ENCODE measurements at places on chromosomes 12 and 14. TPM values are rescaled to one million over a fixed set of nuclear protein-coding genes. Genes with fewer than 3 reads are reported as not detected.

GRCh38 chr14:54356172-54356571, 40.6 kb upstream of the CDKN3 start:
- H3K4me3 ChIP-seq: no peak overlapping the region
- H3K27me3 ChIP-seq: no peaks in the 10 kb centered on the region
- no peaks in the 10 kb centered on the region for H3K36me3 ChIP-seq

PPP1R3E gene
- 17.3 TPM for total RNA-seq

GRCh38 chr12:119868992-119869391, 8.1 kb downstream of the CIT start:
- H3K27me3 ChIP-seq: no peaks in the 10 kb centered on the region
- no peaks in the 10 kb centered on the region for H3K36me3 ChIP-seq
- DNase-seq: no peak
- no peak overlapping the region for H3K27ac ChIP-seq
- no peak overlapping the region for H3K4me3 ChIP-seq
- H3K4me1 ChIP-seq: no peaks in the 10 kb centered on the region

- no peak overlapping the region for H3K4me3 ChIP-seq
- H3K27ac ChIP-seq: peak overlapping the region; percentile 2
- peaks cover 3% of the 10 kb centered on the region for H3K4me1 ChIP-seq
- no peaks in the 10 kb centered on the region for H3K36me3 ChIP-seq
- no peak for DNase-seq
These were observed 20.3 kb downstream of the MED13L start for GRCh38 chr12:116257215-116257614.

GRCh38 chr12:51421266-51421884, 3.3 kb upstream of the SLC4A8 start:
- H3K27me3 ChIP-seq: no peaks in the 10 kb centered on the region
- H3K4me1 ChIP-seq: peaks cover 4% of the 10 kb centered on the region
- no peak overlapping the region for H3K27ac ChIP-seq
- no peaks in the 10 kb centered on the region for H3K36me3 ChIP-seq

TBC1D30 gene
- total RNA-seq: 8.7 TPM

GRCh38 chr12:10358131-10358530, 31.7 kb downstream of the KLRK1 start:
- peaks cover 7% of the 10 kb centered on the region for H3K4me1 ChIP-seq
- no peak overlapping the region for H3K4me3 ChIP-seq
- DNase-seq: no peak
- H3K27me3 ChIP-seq: no peaks in the 10 kb centered on the region

RASAL1 gene
- total RNA-seq: 58.3 TPM

DNA sequence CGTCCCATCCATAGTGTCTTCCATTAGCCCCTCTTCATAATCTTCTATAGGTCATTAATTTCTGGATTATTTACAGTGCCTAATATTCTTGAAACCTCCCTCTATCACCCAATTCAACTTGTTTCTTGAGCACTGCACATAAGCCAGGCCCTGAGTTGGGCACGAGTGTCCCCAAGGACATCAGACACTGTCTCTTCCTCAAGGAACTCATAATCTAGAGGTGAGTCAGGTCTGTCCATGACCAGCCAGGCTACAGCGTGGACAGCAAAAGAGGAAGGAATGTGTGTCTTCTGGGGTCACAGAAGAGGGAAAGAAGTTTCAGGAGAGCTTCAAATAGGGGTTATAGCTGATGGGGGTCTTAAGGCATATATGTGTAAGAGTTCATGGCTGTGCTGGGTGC, 12.5 kb downstream of the SPTB start:
- no peak for DNase-seq
- no peak overlapping the region for H3K27ac ChIP-seq
- H3K4me3 ChIP-seq: no peak overlapping the region
- no peaks in the 10 kb centered on the region for H3K36me3 ChIP-seq

DNA sequence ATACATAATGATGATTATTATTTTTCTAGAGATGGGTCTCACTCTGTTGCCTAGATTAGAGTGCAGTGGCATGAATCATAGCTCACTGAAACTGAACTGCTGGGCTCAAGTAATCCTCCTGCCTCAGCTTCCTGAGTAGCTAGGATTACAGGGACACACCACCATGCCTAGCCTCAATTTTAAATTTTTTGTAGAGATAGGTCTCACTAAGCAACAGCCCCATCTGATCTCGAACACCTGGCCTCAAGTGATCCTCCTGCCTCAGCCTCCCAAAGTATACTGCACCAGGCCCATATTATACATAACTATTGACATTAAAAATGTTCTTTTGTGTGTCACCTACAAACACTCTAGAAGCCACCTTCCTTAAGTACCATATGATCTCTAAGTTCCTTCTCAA, 3.4 kb downstream of the TXNRD1 start:
- H3K4me1 ChIP-seq: no peaks in the 10 kb centered on the region
- H3K36me3 ChIP-seq: no peaks in the 10 kb centered on the region
- no peaks in the 10 kb centered on the region for H3K27me3 ChIP-seq

DNA sequence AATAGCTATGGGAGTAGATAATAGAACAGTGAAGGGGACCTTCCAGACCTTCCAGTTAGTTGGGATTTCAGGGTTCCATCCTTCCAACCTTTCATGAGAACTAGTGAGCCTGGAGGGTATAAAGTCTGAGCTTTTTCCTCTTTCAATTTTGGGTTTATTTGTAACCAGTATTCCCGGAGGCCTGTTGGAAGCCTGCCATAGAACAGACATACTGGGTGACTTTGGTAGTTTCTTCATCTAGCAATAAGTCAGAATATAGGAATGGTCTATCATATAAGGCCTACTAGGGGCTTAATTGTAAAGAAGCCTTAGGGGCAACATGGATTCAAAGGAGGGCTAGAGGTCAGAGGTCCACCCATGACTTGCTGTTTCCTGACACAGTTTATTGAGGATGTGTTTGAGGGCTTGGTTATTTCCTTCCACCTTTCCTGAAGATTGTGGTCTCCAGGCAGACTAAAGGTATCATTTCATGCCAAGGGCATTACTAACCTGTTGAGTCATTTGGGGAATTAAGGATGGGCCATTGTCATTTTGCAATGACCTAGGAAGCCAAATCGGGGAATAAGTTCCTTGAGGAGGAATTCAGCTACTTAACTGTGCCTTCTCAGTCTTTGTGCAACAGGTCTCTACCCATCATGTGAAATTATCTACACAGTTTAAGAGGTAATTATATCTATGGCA, 410.3 kb downstream of the SLC6A15 start:
- H3K27me3 ChIP-seq: no peaks in the 10 kb centered on the region
- no peak overlapping the region for H3K4me3 ChIP-seq
- no peak for DNase-seq
- H3K4me1 ChIP-seq: no peaks in the 10 kb centered on the region
- no peaks in the 10 kb centered on the region for H3K36me3 ChIP-seq

- DNase-seq: no peak
- H3K27me3 ChIP-seq: no peaks in the 10 kb centered on the region
- H3K27ac ChIP-seq: no peak overlapping the region
- no peaks in the 10 kb centered on the region for H3K4me1 ChIP-seq
These were observed 103.4 kb downstream of the ST8SIA1 start for GRCh38 chr12:22231078-22231477.

CLEC6A gene
- total RNA-seq: not detected

GRCh38 chr14:100106250-100107112, 41.3 kb downstream of the EVL start:
- DNase-seq: no peak
- no peaks in the 10 kb centered on the region for H3K4me1 ChIP-seq
- no peaks in the 10 kb centered on the region for H3K27me3 ChIP-seq
- no peak overlapping the region for H3K27ac ChIP-seq
- no peaks in the 10 kb centered on the region for H3K36me3 ChIP-seq

ESR2 gene
- total RNA-seq: 2.5 TPM

DNA sequence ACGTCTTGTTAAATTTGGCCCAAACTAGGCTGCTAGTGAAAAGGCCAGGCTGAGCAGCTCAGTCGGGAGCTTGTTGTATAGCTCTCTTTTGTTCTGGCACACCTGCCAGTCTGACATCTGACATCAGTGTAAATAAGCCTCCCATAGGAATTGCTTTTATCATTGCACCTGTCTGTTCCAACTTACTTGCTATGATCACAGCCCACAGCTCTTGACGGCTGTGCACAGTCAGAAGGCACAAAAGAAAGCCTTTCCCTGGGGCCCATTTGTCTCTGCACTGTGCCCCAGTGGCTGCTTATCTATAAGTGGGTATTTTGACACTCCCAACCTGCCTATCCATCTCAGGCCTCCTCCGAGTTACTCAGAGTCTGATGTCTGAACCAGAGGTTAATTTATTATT, 324.5 kb downstream of the NUAK1 start:
- no peaks in the 10 kb centered on the region for H3K36me3 ChIP-seq
- DNase-seq: no peak
- H3K4me1 ChIP-seq: no peaks in the 10 kb centered on the region
- no peak overlapping the region for H3K4me3 ChIP-seq
- H3K27me3 ChIP-seq: no peaks in the 10 kb centered on the region
- H3K27ac ChIP-seq: no peak overlapping the region

Measured in kidney (tissue), 22 donors.